ENCODE measurements at places on chromosomes 5 and 9. TPM values are rescaled to one million over a fixed set of nuclear protein-coding genes. Genes with fewer than 3 reads are reported as not detected.

AQP3 gene
- polyA plus RNA-seq, result 7.6 TPM

PCA3 gene
- 0.72 TPM for polyA plus RNA-seq

GLRX gene
- polyA plus RNA-seq, result 11.3 TPM

FBXO4 gene
- 8.3 TPM for polyA plus RNA-seq

PRRC1 gene
- polyA plus RNA-seq, result 51.0 TPM

ZNF782 gene
- 4.3 TPM for polyA plus RNA-seq

CER1 gene
- not detected for polyA plus RNA-seq

STKLD1 gene
- 1.5 TPM for polyA plus RNA-seq

SPOCK1 gene
- polyA plus RNA-seq, result 4.6 TPM

DEPDC1B gene
- 3.4 TPM for polyA plus RNA-seq

RNF180 gene
- polyA plus RNA-seq, result 1.2 TPM

LCN15 gene
- polyA plus RNA-seq, result 0.62 TPM

AFAP1L1 gene
- 129 TPM for polyA plus RNA-seq

SPINK13 gene
- polyA plus RNA-seq, result 0.45 TPM

PELO gene
- polyA plus RNA-seq, result 14.7 TPM

DNA sequence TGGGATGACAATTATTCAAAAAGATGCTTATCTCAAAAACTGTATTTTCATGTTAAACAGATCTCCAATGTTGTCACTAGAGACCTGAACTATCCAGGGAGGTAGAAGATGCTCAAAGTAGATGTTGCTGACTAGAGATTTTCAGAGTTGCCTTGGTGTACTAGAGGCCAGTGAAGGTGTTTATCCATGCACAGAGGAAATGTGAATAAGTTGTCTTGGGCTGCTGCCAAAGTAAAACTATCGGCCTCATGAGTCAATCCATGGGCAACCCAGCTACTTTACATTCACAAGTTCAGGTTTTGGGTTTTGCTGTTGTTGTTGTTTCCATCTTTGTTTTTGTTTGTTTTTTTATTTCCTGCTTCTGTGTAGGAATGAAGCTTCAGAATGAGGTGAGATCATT is 141.1 kb upstream of the RANBP3L start:
- no peak for DNase-seq

DNA sequence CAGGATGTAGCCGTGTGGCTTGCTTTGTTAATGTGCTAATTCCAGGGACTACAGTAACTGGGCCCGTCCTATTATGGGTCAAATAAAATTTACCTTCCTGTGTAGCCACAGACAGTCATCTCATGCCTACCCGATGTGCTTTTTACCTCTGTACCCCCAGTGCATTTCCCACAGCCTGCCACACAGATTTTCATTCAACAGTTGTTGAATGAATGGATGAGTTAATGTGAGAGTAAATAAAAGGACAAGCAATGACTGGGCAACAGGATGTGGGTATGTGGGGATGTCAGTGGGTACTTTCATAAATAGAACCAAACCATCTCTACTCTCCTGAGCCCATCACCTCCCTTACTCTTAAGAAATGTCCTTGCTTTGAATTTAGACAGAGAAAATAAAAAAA is 441.2 kb upstream of the ZNF462 start:
- no peak for DNase-seq

- DNase-seq, result no peak
Measured at GRCh38 chr5:80764786-80765185, 110.0 kb upstream of the DHFR start.

DNA sequence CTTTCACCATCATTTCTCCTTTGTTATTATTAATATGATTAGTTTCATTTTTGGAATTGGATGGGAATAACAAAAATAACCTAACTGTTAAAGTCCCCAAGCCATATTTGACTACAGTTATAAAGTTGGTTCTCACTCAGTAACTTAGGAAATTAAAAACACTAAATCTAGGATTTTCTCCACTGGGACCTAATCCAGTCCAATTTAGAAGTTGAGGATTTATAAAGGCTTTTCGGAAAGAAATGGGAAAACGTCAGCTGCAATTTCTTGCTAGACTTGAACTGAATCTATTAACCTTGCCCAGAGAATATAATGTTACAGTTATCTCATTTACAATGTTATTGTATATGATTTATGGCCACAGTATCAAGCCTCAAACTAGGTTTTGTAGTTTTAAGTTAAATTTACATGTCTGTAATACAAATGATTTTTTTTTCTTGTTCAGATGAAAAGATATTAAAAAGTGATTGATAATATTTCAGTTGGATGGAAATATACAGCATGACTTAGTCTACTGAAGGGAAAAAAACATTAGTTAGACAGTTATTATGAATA is 524.3 kb upstream of the GRAMD2B start:
- DNase-seq, result peak; percentile 31

DNA sequence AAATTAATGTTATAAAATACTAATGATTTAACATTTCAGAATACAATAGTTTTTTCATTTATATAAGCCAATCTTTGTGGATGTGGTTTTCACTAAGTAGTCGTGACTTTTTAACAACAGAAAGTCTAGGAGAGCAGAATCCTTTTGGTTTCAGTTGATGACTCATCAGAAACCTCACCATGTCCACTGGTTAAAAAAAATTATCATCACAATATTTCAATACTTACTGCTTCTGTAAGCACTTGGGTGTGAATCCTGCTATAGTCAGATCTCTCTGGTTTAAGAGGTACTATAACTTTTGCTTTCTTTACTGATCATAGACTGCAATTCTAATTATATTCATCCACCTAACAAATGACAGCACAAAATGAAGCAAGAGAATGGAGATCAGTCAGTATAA is 77.2 kb downstream of the MRPS30 start:
- DNase-seq, result no peak

DNA sequence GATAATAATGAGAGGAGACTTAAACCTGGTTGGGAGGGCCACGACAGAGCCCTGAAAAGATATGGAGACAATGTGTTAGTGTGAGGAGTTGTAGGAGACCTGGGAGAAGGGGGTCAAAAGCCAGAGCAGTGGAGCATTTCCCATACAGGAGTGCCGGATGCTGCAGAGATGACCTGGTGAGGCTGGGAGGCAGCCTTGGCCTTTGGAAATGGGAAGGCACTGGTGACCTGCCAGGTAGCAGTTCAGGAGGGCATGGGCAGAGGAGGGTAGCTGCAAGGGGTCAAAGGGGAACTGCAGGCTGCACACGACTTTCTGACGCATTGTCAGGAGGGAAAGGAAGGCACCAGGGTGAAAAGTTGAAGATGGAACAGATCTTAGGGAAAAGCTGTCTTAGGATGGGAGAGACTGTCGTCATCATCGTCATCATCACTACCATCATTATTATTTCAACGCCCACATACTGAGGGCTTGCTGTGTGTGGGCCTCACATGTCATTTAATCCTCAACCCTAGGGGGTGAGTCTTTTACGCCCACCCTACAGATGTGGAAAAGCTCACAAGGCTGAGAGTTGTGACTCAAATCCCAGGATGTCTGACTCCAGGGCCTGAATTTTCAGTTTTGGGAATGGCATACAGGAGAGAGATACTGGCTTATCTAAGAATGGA is 13.3 kb downstream of the ARAP3 start:
- no peak for DNase-seq

- no peak for DNase-seq
Measured at GRCh38 chr5:135608761-135609443, 30.1 kb upstream of the CXCL14 start.

GRCh38 chr9:91775011-91775707 is 174.9 kb downstream of the ROR2 start:
- DNase-seq, result peak; percentile 63

- DNase-seq, result no peak
Measured at GRCh38 chr5:36105819-36106218, 39.1 kb upstream of the UGT3A2 start.

- no peak for DNase-seq
Measured at GRCh38 chr9:75054368-75055001, 26.4 kb upstream of the CARNMT1 start.

DNA sequence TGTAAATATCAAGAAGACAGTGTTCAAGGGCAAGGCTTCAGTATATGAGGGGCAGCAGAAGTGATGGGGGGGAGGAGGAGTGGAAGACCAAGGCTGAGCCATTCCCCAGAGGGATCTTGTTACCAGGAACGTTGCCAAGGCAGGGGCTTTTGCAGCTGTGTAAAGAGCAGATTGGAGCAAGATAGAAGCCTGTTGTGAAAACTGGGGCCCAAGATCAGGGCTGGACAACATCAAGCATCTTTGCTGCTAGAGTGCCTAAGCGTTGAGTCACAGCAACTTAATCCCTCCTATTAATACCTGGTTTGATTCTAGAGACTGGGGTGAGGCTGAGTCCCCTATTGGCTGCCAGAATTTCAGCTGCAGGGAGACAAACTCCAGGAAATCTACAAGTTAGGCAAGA is 18.4 kb upstream of the ERCC6L2 start:
- peak; percentile 28 for DNase-seq

- DNase-seq, result no peak
Measured at GRCh38 chr5:10690460-10691440, 70.3 kb downstream of the DAP start.

GRCh38 chr9:102244916-102245315 is 506.5 kb upstream of the GRIN3A start:
- no peak for DNase-seq

DNA sequence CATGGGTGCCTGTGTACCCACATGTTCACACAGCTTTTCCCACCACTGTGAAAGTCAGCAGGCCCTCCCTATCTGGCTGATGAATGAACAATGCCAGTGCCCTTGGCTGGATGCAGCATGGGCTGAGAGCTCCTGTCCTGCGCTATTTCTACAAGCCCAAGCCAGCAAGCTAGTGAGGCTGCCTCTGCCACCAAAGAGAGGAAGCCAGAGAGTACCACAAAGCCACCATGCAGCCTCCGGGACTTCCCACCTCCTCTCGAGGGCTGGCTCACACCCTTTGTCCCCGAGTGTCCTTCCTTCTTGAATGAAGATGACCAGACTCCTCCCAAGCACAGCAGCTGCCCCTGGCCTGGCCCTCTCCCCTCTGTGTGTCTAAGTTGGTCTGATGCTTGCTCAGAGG is 76.5 kb downstream of the SH3PXD2B start:
- DNase-seq, result no peak

DNA sequence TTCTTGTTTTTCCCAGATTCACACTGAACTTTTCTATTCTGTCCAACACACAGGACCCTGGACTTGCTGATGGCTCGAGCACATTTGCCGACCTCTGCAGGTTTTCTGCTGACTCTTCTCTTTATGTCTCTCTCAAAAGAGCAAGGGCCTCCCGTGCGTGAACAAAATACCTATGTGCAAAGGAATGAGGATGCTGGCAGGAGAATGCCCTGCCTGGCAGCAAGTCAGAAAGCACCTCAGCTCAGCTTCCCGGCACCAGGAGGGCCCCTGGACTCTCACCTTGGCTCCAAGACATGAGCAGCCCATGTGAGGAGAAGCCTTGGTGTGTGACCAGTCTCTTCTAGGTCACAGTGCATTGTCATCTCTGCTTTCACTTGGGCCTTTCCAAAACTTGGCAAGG is 36.1 kb downstream of the PAPPA start:
- DNase-seq, result no peak

DNA sequence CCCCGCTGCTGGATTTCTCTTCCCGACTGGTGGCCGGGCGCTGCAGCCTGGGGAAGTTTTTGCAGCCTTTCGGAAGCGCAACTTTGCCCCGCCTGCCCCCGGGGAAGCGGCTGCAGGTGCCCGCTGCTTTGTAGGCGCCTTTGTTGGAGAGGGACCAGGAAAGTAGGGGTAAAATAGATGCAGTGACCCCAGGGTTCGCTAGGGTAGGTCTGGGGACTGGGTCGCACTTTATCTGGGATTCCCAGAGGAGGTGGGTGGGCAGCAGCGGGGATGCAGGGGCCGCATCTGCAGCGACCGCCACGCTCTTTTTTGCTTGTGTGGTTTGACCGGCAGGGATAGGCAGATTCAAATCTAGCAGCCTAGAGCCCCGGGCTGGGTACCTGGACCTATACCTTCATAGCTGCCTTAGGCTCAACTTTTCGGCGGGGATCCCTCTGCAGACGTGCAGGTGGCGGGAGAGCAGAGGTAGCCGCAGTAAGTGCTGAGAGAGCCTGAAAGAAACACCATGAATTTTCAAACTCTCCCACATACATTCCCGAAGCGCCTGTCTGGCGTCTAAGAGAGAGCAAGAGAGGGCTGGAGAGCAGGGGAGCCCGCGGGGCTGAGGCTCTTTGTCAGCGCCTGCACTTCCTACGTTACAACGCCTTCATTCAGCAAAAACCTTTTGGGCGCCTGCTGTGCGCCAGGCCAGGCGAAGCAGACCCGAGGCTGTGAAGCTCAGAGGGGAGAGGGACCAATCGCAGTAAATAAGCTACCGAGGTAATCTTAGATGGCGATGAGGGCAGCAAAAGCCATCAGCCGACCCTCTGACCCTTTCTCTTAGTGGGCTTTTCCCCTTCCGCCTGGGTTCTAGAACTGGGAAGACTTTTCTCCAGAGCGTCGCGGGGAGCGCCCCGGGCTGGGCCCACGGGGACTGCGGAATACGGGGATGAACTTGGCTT is 642 bp downstream of the SV2C start:
- DNase-seq, result no peak

DNA sequence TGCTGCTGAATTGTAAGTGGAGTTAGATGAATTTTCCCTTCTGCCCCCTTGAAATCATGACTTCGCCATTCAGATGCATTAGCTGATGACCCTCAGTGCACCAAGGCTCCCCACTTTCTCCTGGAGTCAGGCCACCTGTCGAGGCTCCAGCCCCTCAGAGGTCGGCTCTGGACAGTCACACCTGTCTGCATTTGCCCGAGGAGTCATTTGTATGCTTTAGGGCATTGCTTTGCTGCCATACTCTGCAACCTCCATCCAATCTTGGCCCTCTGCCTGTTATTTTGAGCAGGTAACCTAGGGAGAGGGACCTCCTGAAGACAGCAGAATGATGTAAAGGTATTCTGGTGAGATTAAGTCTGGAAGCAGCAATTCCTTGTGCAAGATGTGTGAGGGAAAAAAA is 144.8 kb downstream of the MACROH2A1 start:
- DNase-seq, result no peak

GRCh38 chr9:130672933-130673615 is 8.7 kb downstream of the PRDM12 start:
- DNase-seq, result no peak

GRCh38 chr9:114289571-114290481 is 33.1 kb upstream of the ORM1 start:
- no peak for DNase-seq

DNA sequence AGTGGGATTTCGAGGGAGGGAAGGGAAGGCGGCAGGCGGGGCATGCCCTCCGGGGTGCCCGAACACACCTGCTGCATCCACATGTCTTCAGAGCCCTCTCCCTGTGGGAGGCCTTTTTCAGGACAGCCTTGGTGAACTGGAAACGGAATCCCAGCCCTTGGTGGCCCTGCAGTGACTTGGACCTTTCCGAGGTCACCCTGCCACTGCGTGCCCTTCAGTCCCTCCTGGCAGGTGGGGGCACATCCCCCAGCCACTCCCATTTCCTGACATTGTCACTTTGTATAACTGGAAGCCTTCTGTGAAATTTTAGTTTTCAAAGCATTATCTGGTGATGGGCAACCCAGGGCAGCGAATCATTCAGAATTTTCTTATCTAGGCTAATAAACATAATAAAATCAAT is 11.0 kb upstream of the AHRR start:
- DNase-seq, result no peak

DNA sequence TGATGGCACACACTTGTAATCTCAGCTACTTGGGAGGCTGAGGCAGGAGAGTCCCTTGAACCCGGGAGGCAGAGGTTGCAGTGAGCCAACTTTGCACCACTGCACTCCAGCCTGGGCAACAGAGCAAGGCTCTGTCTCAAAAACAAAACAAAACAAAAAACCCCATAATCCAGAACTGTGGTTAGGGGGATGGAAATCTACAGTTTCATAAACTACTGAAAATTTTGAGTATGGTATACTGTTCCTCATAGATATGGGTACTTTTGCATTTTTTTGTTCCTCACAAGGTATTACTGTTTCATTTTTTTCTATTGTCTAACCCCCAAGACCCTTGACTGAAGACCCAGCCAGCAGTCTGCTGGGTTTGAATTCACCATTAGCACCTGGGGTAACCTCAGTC is 52.2 kb upstream of the MAP3K1 start:
- no peak for DNase-seq
